NT2/D1 (cell line): ENCODE measurements at places on chromosomes 2 and 18.

DNA sequence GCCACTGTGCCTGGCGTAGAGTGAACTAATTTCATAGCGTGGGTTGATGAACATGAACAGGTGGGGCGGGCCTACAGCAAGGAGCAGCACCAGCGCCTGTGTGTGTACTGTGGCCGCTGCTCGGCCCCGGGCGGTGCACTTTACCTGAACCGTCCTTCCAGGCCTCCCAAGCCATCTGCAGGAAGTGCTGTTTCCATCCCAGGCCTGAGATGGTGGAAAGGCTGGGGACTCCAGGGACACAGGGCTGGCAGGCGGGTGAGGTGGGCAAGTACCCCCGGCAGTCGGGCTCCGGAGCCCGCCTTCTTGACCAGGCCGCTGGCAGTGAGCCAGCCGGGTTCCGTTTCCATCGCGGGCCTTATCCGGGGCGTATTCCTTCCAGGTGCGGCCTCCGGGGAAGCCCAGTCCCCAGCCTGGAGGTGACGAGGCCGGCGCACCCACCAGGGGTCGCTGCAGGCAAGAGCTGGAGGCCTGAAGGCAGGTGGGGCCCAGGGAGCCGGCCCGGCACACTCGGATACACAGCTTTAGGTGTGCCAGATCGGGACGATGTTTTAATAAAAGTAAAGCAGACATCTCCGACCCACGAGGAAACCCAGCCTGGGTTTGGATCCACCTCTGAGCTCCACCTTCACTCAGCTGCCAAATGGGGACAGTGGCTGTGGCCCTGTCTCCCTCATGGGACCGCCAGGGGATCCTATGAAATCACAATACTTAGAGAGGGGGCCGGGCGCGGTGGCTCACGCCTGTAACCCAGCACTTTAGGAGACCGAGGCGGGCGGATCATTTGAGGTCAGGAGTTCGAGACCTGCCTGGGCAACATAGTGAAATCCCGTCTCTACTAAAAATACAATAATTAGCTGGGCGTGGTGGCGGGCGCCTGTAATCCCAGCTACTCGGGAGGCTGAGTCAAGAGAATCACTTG is 22.7 kb upstream of the PDIA6 start:
- DNase-seq, result peak; percentile 70

- DNase-seq, result no peak
Observed at GRCh38 chr18:58721566-58722239, 50.4 kb downstream of the MALT1 start.

- no peak for DNase-seq
Observed at GRCh38 chr2:171334946-171335345, 98.8 kb downstream of the METTL8 start.

- no peak for DNase-seq
Observed at GRCh38 chr2:15354596-15355366, 206.4 kb downstream of the NBAS start.
